ENCODE measurements at places on chromosomes 12 and 14. TPM values are rescaled to one million over a fixed set of nuclear protein-coding genes. Genes with fewer than 3 reads are reported as not detected.

The IAPP gene
- total RNA-seq = not detected

The CISTR gene
- total RNA-seq = not detected

DNA sequence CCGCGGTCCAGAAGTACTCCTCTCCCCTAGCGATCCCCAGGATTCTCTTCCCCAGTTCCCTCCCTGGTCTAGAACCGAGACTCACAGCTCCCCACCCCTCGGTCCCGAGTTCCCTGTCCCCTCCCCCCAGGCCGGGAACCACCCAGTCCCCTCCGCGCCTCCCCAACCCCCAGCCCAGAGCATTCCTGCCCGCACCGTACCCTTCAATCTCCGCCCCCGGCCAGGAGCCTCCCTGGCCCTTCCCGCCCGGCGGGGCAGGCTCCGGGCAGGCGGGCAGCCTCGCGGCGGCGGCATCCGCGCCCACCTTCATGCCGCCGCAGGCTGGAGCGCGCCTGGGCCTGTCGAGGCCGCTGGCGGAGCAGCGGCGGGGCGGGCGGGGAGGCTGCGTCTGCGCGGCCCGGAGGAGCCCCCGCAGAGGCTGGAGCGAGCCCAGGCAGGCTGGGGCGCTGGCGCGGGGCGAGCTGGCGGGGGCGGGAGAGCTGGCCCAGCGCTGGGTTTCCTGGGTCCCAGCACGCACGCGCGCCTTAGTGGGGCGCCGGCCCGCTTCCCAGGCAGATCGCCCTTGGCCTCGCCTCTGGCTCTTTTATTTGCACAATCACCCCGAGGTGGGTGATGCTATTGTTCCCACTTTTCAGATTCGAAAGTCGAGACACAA is 22.2 kb upstream of the GPR132 start:
- DNase-seq = peak; percentile 81

GRCh38 chr12:131640525-131640924 is 70.4 kb upstream of the SFSWAP start:
- DNase-seq = peak; percentile 57

GRCh38 chr14:39704594-39704993 is 272.4 kb upstream of the FBXO33 start:
- no peak for DNase-seq

DNA sequence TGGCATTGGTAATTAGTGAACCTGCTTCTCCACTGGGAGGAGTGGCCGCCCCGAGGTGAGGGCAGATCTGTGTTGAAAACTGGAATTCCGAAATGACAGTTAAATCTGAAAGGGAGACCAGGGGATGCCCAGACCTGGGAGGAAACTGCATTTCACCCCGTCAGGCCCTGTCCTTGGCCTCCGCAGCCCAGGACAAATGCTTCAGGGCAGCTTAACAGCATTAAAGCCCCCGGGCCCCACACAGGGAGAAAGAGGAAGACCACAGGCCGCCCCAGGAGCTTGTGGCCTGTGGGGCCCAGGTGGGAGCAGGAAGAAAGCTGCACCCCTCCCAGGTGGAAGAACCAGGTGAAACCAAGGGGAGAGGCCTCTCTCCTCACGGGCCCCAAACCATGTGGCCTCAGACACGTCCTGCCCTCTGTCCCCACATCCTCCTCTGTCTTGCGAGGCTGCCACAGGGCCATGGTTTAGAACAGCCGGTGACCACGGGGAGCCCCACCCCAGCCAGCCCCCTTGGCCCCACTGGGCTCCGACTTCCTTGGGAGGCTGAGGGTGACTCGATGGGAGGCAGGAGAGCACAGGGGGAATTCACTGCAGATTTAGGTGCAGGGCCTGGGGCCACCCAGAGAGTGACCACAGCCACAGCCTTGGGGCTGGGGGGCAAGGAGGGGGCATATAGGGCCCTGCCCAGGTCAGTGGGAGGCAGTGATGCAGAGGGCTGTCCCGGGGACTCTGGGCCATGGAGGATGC is 265.4 kb downstream of the ADGRD1 start:
- DNase-seq = peak; percentile 89
